ENCODE measurements at places on chromosomes 6 and 20.

DNA sequence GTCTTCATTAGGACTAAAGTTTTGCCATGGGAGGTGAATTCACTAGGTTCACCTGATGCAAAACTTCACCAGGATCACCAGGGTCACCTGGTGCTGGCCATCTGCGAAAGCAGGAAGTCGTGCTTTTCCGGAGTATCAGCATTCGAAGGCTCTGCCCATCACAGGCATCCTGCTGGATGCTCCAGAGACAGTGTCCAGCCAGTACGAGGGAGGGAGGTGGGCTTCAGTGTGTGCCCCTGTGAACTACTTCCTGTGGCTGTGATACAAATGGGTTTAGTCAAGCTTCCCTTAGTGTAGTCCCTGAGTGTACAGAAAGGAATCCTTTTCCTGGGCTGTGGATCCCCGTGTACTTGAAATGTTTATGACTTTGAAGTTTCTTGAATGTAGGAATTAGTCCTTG, 3.4 kb upstream of the RPS6KA2 start:
- no peak for DNase-seq

GRCh38 chr20:59359906-59360725, 59.7 kb downstream of the EDN3 start:
- no peak for DNase-seq

DNA sequence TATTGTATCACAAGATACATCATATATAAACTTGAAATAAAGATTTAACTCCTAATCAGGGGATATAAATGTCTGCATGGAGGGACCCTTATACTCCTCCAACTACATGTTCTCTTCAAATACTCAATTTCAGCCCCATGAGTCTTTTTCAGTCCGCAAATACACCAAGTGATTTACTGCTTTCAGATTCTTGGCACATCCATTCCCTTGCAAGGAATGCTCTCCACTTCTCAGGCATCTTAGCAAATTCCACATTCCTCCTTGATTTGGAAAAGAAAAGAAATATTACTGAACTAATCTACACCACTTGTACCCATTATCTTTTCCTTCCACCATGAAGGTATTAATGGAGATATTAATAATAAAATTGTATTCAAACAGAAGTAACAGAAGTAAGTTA, 999.4 kb upstream of the GJE1 start:
- DNase-seq, result no peak

GRCh38 chr6:129029778-129030177, 146.8 kb downstream of the LAMA2 start:
- DNase-seq, result no peak

GRCh38 chr6:93358435-93358834, 60.9 kb downstream of the EPHA7 start:
- DNase-seq, result no peak

DNA sequence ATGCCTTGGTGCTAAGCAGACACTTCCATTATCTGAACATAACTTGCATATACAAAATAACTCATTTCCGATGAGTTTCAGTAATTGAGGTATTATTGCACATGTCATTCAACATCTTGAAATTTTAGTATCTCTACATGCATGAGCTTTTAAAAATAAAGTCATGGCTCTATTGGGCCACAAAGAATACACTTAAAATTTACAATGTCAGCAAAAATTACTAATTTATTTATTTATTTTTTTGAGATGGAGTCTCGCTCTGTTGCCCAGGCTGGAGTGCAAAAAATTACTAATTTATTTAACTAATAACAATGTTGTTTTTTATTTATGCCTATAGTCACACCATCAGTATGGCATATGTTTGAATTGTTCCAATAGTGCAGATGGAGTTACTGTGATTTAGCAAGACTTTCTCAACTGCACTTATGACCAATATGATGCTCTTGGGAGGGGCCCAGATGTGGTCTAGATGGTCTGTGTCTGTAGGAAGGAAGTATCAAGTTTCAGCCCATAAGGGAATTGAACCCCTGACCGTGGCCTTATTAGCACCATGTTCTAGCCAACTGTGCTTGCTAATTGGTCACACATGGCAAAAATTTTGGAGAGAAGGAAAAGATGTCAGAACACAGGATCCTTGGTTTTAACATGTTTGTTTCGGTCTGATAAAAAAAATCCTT, 370.7 kb upstream of the TSHZ2 start:
- no peak for DNase-seq

GRCh38 chr20:25278636-25279361, 30.9 kb downstream of the PYGB start:
- DNase-seq, result no peak

DNA sequence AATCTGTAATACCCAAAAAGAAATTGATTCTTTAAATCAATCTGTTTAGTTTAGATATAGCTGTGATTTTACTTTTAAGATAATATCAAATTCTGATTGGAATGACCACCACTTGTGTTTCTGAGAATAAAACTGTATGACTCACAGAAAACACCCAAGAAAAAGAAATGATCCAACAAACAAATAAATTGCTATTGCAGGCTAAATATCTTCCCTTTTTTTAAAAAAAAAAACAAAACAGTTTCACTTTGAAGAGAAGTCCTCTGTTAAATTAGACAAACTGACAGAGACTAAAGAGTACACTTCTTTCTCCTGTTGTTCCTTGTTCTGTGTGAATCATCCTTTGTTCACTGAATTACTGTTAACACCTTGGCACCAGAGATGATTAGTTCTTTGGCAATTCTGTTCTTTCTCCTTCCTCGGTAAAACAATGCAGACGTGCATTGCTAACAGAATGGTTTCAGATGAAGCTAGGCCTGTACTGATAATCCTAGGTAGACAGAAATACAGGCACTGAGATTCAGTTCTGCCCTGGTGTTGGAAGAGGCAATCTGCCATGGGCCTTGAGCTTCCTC, 895.2 kb upstream of the CITED2 start:
- DNase-seq, result no peak

- DNase-seq, result no peak
These were observed 33.6 kb upstream of the BCAS1 start for GRCh38 chr20:54103762-54104600.

DNA sequence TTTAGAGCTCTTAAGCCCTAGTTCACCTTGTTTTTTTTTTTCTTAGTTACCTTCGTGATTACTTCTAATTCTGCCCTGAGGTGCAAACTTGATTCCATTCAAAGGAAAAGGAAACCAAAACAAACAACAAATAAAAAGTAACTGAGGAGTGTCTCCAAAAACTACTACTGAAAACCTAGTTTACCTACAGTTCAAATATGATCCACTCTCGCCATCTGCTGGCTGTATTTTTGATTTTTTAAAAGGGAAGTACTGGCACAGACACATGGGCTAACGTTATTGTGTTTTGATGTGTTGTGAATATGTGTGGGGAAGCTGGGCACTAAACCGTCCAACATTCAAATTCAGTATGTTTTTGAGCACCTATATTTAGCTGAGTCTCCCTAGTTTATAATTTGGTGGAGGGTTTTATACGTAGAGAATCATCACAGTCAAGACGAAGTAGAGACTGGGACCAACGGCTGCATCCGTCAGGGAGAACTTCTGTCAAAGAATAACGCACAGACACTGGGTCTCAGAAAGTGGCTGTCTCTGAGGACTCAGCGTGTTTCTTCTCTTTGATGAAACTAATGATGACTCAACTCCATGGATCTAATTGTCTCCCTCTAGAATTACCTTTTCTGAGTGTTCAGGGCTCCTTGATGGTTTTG, 373.5 kb upstream of the BTBD3 start:
- peak; percentile 58 for DNase-seq

GRCh38 chr6:145069966-145070365, 665.4 kb downstream of the EPM2A start:
- no peak for DNase-seq

DNA sequence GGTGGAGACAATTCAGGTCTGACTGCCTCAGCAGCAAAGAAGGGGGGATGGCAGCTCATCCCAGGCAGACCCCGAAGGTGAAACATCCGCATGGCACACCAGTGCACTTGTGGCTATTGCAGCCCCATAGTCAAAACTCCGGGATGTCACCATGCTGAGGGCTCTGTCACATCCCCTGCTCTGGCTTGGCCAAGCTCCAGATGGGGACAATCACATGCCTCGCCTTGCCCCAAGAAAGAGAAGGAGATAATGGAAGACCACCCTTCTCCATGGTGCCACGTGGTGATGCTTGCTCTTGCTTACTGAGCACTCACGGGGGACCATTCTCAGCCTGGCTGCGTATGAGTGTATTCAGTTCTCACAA, 60.2 kb downstream of the RBM38 start:
- DNase-seq, result no peak

GRCh38 chr20:61457725-61458124, 205.7 kb downstream of the CDH4 start:
- DNase-seq, result no peak

DNA sequence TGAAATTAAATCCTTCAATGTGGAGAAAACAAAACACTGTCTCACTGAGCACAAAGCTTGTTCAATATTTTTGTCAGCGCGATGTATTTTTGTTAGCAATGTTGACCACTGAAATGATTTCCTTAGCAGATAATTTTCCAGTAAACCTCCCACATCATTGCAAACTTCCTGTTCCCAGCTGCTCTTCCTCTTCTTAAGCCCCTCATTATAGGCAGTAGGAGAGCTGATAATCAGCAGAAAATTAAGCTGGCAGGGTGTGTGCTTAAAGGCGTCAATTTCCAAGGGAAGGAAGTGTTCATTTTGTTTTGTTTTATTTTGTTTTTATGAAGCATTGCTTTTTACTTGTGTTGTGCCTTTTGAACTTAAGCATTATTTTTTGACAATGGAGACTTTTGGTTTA, 29.1 kb upstream of the TMEM14A start:
- no peak for DNase-seq

DNA sequence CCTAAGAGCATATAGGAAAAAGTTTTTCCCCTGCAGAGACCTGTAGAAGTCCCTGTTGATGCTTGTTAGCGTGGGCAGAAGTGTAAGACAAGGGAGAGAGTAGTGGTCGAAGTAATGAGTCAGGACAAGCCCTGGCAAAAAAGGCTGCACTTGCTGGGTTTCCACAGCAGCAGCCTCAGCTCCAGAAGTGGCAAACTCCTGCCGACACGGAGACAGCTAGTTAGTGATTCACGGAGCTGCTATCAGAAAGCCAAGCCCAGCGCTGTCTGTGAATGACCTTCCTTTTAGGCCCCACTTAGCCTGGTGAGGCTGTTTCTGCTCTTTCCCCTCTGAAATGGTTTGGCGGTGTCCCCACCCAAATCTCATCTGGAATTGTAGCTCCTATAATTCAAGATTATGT, 109.1 kb downstream of the FAM50B start:
- no peak for DNase-seq

GRCh38 chr20:6057691-6058090, 3.8 kb upstream of the LRRN4 start:
- DNase-seq, result no peak

- DNase-seq, result no peak
These were observed 48.7 kb downstream of the SCGN start for GRCh38 chr6:25700761-25701160.

DNA sequence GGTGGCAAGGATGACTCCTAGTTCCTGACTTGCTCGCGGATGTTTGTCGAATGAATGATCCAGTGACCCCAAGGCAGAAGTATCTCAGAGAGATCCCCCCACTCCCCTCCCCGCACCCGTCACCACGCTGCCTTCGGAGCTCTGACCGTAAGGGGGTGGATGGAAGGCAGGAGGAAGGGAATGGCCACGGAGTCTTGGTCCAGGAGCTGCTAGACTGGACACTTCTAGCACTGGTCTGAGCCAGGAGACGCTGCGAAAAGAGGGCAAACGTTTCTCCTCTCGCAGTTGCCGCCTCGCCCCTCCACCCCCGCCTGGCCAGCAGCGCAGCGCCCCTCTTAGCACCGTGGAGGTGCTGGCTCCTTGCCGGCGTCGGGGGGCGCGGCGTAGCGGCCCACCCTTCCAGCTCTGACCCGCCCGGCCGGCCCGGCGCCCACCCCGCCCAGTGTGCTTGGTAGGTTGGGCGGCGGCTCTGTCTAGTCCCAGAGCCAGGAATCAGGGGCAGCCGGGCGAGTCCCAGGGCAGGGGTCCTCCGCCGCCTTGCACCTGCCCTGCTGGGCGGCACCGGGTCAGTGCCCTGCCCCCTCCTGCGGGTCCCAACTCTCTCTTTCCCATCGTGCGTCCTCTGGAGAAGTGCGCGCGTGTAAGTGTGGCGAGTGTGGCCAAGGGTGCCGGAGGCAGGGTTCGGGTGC, 2.4 kb upstream of the DBNDD2 start:
- DNase-seq, result no peak

GRCh38 chr6:137883400-137884148, 16.5 kb downstream of the TNFAIP3 start:
- DNase-seq, result no peak

- DNase-seq, result no peak
These were observed 66.7 kb upstream of the ARMC2 start for GRCh38 chr6:108781419-108782100.

DNA sequence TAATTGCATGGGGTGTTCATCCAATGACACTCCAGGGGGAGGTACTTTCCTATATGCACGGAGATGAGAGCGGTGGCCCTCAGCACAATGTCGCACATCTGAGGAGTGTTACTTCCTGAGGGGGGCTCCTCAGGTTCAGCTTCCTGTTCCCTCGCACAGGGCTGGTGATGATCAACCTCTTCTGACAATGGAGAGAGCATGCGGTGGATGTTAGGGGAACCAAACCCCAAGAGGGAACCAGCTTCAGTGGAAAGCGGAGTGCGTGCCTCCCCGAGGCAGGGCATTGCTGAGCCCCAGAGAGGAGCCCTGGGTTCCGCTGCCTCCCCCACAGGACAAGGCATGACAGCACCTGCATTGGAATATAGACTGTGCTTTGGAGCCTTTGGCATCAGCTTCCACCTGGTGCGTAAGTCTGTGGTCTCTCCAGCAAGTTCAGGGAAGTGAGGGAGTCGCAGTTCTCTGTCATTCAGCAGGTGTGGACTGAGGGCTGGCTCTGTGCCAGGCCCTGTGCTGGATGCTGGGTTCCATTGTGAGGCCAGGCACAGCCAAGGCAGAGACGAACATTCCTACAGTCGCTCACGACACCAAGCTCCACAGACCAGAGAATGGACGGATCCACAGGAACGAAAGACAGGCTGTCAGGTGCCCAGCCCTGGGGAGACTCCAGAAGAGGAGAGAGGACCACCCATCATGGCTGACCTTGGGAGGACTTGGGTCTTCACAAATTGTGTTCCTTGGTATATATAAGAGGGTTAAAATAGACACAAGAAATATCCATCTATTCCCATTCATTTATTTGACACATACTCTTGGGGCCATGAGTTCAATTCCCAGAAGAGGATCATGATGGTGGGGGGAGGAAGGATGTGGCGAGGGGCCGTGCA, 3.9 kb upstream of the ZNF831 start:
- no peak for DNase-seq

DNA sequence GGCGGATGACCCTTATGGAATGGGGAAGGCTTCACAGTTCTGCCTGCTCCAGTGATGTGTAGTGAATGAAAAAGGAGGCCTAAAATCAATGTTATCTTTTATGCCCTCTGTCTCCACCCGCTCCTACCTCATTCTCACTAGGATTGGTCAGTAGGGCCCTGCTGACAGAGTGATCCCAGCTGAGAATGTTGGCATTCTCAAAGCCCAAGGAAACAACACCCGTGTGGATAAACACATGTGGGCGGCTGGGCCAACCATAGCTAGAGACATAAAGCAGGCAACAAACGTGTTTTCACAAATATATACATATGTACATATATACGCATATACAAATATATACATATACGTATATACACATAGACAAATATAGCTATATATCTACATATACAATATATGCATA, 4.5 kb downstream of the RIPK1 start:
- no peak for DNase-seq

- no peak for DNase-seq
These were observed 396.2 kb downstream of the EPM2A start for GRCh38 chr6:145339089-145339488.

GRCh38 chr6:17662585-17662984, 44.1 kb downstream of the NUP153 start:
- DNase-seq, result no peak

Measured in endothelial cell (in vitro differentiated cells).